ENCODE measurements at places on chromosomes 2 and 18. TPM values are rescaled to one million over a fixed set of nuclear protein-coding genes. Genes with fewer than 3 reads are reported as not detected.
A peak's percentile ranks its signal among the peaks of the same experiment; 100 is the strongest.

DNA sequence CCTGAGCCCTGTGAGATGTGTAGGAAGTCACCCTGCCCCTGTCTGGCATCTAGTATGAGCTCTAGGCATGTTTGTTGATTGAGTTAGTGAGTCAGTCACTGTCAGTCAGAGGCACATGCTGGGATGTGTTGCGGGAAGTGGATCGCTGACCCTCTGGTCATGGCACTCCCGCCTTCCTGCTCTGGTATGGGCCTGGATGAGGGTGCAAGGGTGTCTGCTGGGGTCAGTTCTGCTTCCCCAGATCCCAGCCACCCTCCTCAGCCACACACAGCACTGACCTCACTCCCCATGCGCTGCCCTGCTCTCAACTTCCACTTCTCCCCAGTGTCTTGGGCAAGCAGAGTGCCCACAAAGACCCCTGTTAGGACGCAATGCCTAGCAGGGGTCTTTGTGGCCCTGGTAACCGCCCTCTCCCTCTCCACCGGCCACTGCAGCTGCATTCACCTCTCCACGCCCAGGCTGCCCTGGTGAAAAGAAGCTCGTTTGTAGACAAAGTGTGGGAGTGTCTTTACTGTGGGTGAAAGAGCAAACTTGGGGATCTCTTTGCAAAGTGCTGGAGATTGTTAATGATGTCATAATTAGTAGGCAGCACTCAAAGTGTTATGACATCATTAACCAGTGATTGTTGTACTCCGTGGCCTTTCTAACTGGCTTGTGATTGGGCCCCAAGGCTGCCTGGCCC is 252.1 kb downstream of the LDLRAD4 start:
- H3K27ac ChIP-seq = peak overlapping the region; percentile 6
- no peaks in the 10 kb centered on the region for H3K27me3 ChIP-seq
- no peak overlapping the region for H3K4me3 ChIP-seq

GRCh38 chr2:150698016-150698661 is 210.7 kb upstream of the RND3 start:
- no peak overlapping the region for H3K4me3 ChIP-seq
- H3K36me3 ChIP-seq = no peaks in the 10 kb centered on the region
- no peak for DNase-seq
- peaks cover 13% of the 10 kb centered on the region for H3K4me1 ChIP-seq

GRCh38 chr2:134207589-134208209 is 46.2 kb upstream of the MGAT5 start:
- H3K27me3 ChIP-seq = no peaks in the 10 kb centered on the region
- DNase-seq = no peak
- H3K4me1 ChIP-seq = peaks cover 9% of the 10 kb centered on the region
- H3K36me3 ChIP-seq = no peaks in the 10 kb centered on the region

DNA sequence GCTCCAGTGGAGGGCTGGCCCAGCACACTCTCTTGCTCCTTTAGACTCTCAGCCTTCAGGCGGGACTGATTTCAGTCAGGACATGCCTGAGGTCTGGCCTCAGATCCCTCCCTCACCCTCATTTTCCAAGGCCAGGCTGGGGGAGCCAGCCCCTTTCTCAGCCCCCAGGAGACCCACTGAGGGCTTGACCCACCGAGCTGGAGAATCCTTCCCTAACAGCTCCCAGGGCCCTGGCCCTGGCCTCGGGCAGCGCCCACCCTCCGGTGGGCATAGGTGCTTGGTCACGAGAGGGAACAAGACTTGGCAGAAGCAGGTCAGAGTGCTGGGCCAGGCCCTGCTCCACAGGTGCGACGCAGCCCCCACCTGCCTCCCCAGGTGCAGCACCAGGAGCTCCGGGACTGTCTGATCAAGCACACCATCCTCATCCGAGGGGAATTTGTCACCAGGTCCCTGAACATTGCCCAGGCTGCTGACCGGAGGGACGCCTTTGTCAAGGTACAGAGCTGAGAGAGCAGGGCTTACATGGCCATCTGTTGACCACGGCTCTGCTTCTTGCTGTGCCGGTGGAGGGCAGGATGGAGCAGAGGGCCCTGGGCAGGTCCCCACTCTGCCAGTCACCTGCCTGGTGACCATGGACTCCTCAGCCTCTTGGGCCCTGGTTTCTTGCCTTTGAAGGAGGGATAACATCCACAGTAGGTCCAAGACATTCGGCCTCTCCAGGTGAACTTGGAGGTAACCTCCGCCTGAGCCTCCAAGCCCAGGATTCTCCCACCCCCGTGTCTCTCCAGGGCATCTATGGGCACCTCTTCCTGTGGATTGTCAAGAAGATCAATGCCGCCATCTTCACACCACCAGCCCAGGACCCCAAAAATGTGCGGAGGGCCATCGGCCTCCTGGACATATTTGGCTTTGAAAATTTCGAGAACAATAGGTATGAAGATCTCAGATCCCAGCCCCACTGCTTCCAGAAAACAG is 46.3 kb downstream of the MYO7B start:
- H3K4me3 ChIP-seq = no peak overlapping the region
- peaks cover 16% of the 10 kb centered on the region for H3K4me1 ChIP-seq
- H3K36me3 ChIP-seq = no peaks in the 10 kb centered on the region
- peaks cover 1% of the 10 kb centered on the region for H3K27me3 ChIP-seq
- H3K27ac ChIP-seq = no peak overlapping the region

GRCh38 chr2:23709311-23709710 is 217.6 kb downstream of the ATAD2B start:
- H3K4me1 ChIP-seq = peaks cover 25% of the 10 kb centered on the region
- H3K27ac ChIP-seq = no peak overlapping the region
- H3K36me3 ChIP-seq = peaks cover 21% of the 10 kb centered on the region
- no peak overlapping the region for H3K4me3 ChIP-seq
- DNase-seq = peak; percentile 51
- no peaks in the 10 kb centered on the region for H3K27me3 ChIP-seq

CDH7 gene
- not detected for total RNA-seq

GRCh38 chr2:45047301-45047700 is 38.0 kb upstream of the SIX2 start:
- peaks cover 23% of the 10 kb centered on the region for H3K4me1 ChIP-seq
- no peak for DNase-seq
- H3K27me3 ChIP-seq = peaks cover 8% of the 10 kb centered on the region
- H3K36me3 ChIP-seq = peaks cover 1% of the 10 kb centered on the region
- no peak overlapping the region for H3K4me3 ChIP-seq

- no peaks in the 10 kb centered on the region for H3K4me1 ChIP-seq
- no peaks in the 10 kb centered on the region for H3K27me3 ChIP-seq
- H3K36me3 ChIP-seq = peaks cover 2% of the 10 kb centered on the region
- H3K4me3 ChIP-seq = no peak overlapping the region
- H3K27ac ChIP-seq = no peak overlapping the region
- no peak for DNase-seq
Observed at GRCh38 chr2:135182601-135183000, 130.5 kb downstream of the RAB3GAP1 start.

BUB1 gene
- total RNA-seq = 7.6 TPM

ANTXR1 gene
- total RNA-seq = 207 TPM

DNA sequence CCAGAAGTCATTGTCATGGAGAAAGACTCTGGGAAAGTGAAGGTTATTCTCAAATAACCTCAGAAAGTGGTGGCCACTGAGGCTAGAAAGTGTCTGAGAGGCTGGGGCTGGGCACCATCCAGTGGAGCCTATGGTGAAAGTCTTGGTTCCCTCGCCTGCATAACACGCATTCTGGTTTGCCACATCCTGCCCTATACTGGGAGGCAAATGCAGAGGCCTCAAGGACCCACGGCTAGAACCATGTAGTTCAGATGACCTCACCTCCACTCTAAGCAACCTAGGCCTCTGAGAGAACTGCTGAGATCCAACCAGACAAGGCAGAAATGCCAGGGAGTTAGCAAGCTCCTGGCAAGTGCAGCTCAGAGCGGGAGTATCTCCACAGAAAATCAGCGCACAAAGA is 5.1 kb downstream of the ITGB6 start:
- no peak overlapping the region for H3K27ac ChIP-seq
- H3K27me3 ChIP-seq = no peaks in the 10 kb centered on the region
- H3K36me3 ChIP-seq = no peaks in the 10 kb centered on the region
- no peak for DNase-seq
- no peak overlapping the region for H3K4me3 ChIP-seq

DNA sequence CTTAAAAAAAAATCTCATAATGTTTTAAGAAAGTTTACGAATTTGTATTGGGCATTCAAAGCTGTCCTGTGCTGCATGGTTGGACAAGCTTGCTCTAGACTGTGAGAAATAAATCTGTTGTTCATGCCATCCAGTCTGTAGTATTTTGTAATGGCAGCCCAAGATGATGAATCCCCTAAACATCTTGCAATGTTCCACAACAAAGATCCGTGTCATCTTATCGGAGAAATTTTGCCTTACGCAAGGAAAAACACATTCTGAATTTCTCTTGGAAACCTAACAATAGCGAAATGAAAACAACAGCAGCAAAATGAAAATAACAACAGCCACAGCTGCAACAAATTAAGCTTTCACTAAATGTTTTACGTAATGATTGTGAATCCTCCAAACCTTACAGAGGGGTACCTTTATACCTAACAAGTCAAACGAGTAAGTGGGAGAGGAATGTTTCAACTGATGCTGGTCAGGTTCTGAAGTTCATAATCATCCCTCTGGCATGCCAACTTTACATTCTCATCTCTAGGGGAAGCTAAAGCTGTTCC is 76.1 kb upstream of the RNU4ATAC start:
- H3K4me1 ChIP-seq = peaks cover 40% of the 10 kb centered on the region
- no peak overlapping the region for H3K4me3 ChIP-seq
- peak overlapping the region; percentile 65 for H3K27ac ChIP-seq
- no peaks in the 10 kb centered on the region for H3K27me3 ChIP-seq
- no peak for DNase-seq
- peaks cover 15% of the 10 kb centered on the region for H3K36me3 ChIP-seq

DNA sequence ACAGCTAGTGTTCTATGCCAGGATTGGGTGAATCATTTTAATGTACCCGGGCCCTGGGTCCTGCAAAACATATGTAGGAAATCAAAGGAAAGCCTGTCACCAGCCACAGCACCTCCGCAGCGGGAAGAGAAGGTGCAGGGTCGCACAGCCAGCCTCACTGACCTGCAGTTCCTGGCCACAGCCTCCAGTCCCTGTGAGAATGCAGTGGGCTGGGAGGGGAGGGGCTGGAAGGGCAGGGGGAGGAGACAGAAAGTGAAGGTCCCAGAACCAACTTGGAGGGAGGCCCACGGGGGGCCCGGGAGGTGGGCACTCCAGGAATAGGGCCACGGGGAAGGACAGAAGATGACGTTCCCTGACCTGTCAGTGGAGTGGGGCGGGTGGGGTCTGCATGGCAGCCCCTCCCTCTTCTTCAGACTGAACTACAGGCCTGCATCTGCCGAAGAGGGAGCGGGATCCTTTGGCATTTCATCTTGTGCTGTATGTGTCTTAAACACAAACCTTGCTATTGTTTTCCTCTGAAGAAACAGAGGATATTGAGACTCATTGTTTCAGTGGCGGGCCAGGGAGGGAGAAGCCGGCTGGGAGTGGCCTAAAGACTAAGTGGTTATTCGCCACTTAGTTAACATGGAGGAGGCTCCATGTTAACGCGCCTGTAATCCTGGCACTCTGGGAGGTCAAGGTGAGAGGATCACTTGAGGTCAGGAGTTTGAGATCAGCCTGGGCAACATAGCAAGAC is 7.5 kb downstream of the MAL start:
- H3K4me3 ChIP-seq = no peak overlapping the region
- peak; percentile 61 for DNase-seq

DNA sequence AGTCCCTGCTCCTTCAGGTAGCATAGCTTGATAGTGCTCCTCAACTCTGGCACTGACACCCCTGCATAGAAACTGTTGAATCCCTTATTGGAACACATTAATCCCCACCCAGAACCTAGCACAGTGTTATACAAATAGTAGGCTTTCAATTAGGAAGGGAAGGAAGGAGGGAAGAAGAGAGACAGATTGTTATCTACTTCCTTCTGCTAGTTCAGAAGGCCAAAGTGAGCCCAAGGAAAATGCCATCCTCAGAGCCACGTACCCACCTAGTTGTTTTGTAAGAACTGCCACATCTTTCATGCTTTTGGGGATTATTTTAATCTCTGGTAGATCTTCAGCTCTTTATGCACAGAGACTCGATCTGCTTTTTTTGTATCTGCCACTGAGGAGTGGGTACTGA is 75.1 kb downstream of the CLHC1 start:
- H3K36me3 ChIP-seq = no peaks in the 10 kb centered on the region
- DNase-seq = no peak
- peak overlapping the region; percentile 91 for H3K27ac ChIP-seq
- H3K27me3 ChIP-seq = no peaks in the 10 kb centered on the region
- peaks cover 77% of the 10 kb centered on the region for H3K4me1 ChIP-seq

- peaks cover 15% of the 10 kb centered on the region for H3K4me1 ChIP-seq
- no peak overlapping the region for H3K4me3 ChIP-seq
- no peaks in the 10 kb centered on the region for H3K27me3 ChIP-seq
- no peak overlapping the region for H3K27ac ChIP-seq
Observed at GRCh38 chr18:26502823-26503222, 45.5 kb downstream of the KCTD1 start.

SAP130 gene
- 23.1 TPM for total RNA-seq

SP5 gene
- total RNA-seq = not detected

DNA sequence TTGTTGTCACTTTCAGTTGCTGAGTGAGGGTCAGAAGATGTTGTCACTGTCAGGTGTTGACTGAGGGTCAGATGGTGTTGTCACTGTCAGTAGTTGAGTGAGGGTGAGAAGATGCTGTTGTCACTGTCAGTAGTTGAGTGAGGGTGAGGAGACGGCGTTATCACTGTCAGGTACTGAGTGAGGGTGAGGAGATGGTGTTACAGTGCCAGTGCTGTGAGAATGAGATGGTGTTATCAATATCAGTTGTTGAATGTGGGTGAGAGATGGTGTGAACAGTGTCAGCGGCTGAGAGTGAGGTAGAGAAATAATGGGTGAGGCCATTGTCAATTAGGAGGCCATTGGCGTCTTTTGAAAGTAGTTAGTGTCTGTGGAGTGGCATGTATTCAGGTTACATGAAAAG is 1.6 kb upstream of the ATP9B start:
- peaks cover 2% of the 10 kb centered on the region for H3K27me3 ChIP-seq
- H3K4me1 ChIP-seq = peaks cover 16% of the 10 kb centered on the region
- H3K27ac ChIP-seq = peak overlapping the region; percentile 1
- H3K4me3 ChIP-seq = peak overlapping the region; percentile 67

DNA sequence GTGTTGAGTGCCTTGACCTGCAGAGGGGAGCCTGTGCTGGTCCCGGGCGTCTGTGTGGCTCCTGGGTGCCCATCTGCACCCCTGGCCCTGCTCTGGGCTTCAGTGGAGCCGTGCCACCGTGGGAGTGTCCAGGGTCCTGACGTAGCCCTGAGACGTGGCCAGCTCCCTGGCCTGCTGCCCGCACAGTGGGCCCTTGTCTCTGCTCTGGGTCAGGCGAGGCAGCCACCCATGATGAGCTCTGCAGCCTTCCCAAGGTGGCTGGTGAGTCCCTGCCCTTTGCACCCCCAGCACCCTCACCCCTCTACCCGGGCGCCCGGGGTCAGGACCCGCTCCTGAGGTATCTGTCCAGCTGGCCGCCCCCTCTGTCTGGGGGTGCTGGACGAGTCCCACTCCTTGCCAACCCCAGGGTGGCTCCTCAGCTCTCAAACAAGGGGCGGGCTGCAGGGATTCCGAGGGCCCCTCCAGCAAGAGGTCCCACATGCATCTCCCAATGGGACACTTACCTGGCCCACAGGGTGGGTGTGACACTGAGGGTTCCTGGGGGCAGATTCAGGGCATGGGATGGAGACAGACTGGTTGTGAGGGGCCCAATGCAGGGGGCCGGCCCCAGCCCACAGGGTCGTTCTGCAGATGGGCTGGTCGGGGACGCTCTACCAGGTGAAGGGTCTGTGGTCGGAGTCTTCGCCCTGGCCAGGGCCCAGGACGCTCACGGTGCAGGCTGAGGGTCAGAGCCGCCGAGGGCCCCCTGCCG is 2.4 kb downstream of the NEU4 start:
- H3K4me1 ChIP-seq = peaks cover 5% of the 10 kb centered on the region
- H3K27me3 ChIP-seq = peaks cover 3% of the 10 kb centered on the region
- no peak overlapping the region for H3K27ac ChIP-seq
- no peaks in the 10 kb centered on the region for H3K36me3 ChIP-seq
- DNase-seq = peak; percentile 90

- peaks cover 24% of the 10 kb centered on the region for H3K4me1 ChIP-seq
- no peak overlapping the region for H3K27ac ChIP-seq
- peaks cover 5% of the 10 kb centered on the region for H3K36me3 ChIP-seq
- H3K4me3 ChIP-seq = no peak overlapping the region
Observed at GRCh38 chr2:43361286-43361685, 134.9 kb upstream of the ZFP36L2 start.
